ENCODE measurements at places on chromosomes 6 and 20. TPM values are rescaled to one million over a fixed set of nuclear protein-coding genes. Genes with fewer than 3 reads are reported as not detected.
A peak's percentile ranks its signal among the peaks of the same experiment; 100 is the strongest.

DNA sequence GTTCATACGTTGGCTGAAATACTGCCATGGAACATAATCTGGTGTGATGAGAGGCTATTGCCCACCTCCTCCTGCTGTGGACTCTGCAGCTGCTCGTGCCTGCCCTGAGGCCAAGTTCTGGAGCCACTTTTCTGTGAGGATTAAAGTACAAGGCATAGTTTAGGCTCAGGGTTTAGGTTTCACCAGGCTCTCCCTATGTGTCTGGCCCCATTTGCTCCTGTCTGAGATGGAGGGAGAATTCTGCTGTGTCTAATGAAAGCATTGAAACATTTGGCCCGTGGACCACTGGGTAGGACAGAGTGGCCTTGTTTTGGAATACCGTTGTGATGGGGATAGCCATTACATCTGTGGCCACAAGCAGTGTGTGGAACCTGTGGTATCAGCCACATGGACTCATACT lies 5.9 kb downstream of the WRNIP1 start:
- no peak for DNase-seq
- no peaks in the 10 kb centered on the region for H3K27me3 ChIP-seq
- H3K4me1 ChIP-seq = peaks cover 4% of the 10 kb centered on the region

- no peak overlapping the region for H3K4me3 ChIP-seq
- H3K36me3 ChIP-seq = no peaks in the 10 kb centered on the region
- H3K4me1 ChIP-seq = no peaks in the 10 kb centered on the region
- no peak overlapping the region for H3K27ac ChIP-seq
- DNase-seq = no peak
Measured at GRCh38 chr20:38631155-38632022, 29.8 kb downstream of the ARHGAP40 start.

DNA sequence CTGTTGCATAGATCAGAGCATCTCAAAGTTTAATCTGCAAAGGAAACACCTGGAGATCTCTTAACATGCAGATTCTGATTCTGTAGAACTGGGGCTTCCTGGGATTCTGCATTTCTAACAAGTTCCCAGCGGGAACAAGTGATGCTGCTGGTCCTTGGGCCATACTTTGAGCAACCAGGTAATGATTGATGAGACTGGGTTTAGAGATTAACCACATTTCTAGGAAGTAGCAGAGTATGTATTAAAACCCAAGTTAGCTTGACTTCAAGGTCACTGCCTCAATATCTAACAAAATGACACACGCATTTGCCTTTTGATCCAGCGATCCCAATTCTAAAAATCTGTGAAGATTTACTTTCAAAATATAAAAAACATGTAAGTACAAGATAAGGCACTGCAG lies 83.0 kb upstream of the DTNBP1 start:
- H3K4me3 ChIP-seq = no peak overlapping the region
- H3K27me3 ChIP-seq = no peaks in the 10 kb centered on the region
- no peak for DNase-seq
- H3K27ac ChIP-seq = no peak overlapping the region

DNA sequence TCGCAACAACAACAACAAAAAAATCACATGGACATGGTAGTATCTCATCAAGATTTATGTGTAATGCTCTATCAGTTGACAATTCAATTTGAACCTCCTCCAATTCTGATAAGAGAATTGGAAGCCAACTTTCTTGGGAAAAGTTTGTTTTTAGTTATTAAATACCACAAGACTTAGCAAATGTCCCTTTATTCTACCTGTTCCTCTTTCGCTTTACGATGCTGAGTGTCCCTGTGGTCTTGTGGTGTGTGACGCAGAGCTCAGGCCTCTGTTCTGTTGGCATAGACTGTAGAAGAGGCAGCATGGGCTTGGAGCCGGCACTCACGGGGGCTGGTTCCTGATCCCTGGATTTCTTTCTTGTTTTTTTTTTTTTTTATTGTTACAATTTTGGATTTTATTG lies 76.7 kb downstream of the PSMB1 start:
- H3K27me3 ChIP-seq = no peaks in the 10 kb centered on the region
- H3K27ac ChIP-seq = no peak overlapping the region
- DNase-seq = no peak
- H3K4me1 ChIP-seq = no peaks in the 10 kb centered on the region

DNA sequence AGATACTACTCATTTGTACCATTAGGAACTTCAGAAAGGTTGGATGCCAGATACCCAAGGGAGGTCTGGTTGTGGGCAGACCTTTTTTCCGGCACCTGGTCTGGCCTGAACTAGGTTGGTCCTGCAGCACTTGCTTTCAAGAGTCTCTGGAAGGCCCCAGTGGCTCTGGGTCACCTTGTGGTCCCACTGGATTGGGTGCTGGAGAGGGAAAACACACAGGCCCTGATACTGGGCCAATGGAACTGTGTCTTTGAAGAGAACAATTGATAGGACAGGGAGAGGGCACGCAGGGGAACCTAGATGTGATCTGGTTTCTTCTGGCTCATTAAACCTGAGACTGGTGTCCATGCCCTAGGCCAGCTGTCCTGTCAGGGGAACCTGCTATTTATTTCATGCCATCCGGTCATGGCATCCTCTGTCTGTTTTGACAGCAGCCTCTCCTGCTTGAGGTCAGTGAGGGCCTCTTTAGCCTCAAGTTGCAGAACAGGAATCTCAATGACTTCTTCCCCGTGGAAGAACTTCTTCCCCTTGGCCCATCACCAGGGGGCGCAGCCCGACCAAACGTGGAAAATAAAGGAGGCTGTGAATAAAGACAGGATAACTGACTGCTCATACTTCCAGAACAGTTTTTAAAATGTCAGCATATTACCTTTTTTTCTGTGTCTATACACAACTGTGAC lies 25.0 kb downstream of the TAF8 start:
- peaks cover 86% of the 10 kb centered on the region for H3K36me3 ChIP-seq
- H3K4me3 ChIP-seq = no peak overlapping the region
- H3K27ac ChIP-seq = no peak overlapping the region
- H3K27me3 ChIP-seq = no peaks in the 10 kb centered on the region
- H3K4me1 ChIP-seq = no peaks in the 10 kb centered on the region

GRCh38 chr6:93376026-93376540 lies 43.3 kb downstream of the EPHA7 start:
- H3K36me3 ChIP-seq = no peaks in the 10 kb centered on the region
- no peak overlapping the region for H3K27ac ChIP-seq
- no peaks in the 10 kb centered on the region for H3K27me3 ChIP-seq

DNA sequence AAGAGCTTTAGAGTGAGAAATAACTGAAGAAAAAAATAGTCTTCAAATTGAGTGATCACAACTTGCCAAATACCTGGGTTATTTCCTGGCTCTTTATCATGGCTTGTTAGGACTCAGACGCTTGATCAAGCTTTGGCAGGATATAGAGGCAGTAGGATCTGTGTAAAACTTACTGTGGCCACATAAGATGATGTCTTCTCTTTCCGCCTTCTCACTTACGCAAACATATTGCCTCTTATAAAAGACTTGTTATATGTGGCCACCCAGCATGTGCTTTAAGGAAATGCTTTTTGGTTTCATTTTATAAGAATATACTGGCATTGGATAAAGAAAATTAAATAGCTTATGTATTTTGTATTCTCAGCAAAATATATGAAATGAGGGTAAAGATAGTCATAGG lies 101.8 kb upstream of the AKIRIN2 start:
- no peaks in the 10 kb centered on the region for H3K4me1 ChIP-seq
- no peaks in the 10 kb centered on the region for H3K27me3 ChIP-seq
- no peak for DNase-seq
- no peak overlapping the region for H3K4me3 ChIP-seq
- no peaks in the 10 kb centered on the region for H3K36me3 ChIP-seq
- no peak overlapping the region for H3K27ac ChIP-seq

DNA sequence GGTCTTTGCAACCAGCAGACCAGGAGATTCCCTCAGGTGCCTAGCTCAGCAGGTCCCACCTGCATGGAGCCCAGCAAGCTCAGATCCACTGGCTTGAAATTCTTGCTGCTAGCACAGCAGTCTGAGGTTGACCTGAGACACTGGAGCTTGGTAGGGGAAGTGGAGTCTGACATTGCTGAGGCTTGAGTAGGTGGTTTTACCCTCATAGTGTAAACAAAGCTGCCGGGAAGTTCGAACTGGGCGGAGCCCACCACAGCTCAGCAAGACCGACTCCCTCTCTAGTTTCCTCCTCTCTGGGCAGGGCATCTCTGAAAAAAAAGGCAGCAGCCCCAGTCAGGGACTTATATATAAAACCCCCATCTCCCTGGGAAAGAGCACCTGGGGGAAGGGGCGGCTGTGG lies 34.3 kb downstream of the PRSS35 start:
- no peak overlapping the region for H3K27ac ChIP-seq
- H3K36me3 ChIP-seq = no peaks in the 10 kb centered on the region
- DNase-seq = no peak
- no peak overlapping the region for H3K4me3 ChIP-seq
- no peaks in the 10 kb centered on the region for H3K4me1 ChIP-seq
- no peaks in the 10 kb centered on the region for H3K27me3 ChIP-seq

- H3K36me3 ChIP-seq = peaks cover 21% of the 10 kb centered on the region
- DNase-seq = peak; percentile 27
- H3K27me3 ChIP-seq = no peaks in the 10 kb centered on the region
Measured at GRCh38 chr6:110999634-111000270, 17.9 kb downstream of the RPF2 start.

- H3K4me3 ChIP-seq = no peak overlapping the region
- H3K27ac ChIP-seq = no peak overlapping the region
- no peaks in the 10 kb centered on the region for H3K4me1 ChIP-seq
- no peak for DNase-seq
- no peaks in the 10 kb centered on the region for H3K36me3 ChIP-seq
Measured at GRCh38 chr6:50824552-50824951, 5.9 kb downstream of the TFAP2B start.

- peaks cover 17% of the 10 kb centered on the region for H3K4me1 ChIP-seq
- no peaks in the 10 kb centered on the region for H3K27me3 ChIP-seq
- peak overlapping the region; percentile 75 for H3K27ac ChIP-seq
- peak overlapping the region; percentile 98 for H3K4me3 ChIP-seq
Measured at GRCh38 chr20:3471397-3472021, 691 bp downstream of the ATRN start.

DNA sequence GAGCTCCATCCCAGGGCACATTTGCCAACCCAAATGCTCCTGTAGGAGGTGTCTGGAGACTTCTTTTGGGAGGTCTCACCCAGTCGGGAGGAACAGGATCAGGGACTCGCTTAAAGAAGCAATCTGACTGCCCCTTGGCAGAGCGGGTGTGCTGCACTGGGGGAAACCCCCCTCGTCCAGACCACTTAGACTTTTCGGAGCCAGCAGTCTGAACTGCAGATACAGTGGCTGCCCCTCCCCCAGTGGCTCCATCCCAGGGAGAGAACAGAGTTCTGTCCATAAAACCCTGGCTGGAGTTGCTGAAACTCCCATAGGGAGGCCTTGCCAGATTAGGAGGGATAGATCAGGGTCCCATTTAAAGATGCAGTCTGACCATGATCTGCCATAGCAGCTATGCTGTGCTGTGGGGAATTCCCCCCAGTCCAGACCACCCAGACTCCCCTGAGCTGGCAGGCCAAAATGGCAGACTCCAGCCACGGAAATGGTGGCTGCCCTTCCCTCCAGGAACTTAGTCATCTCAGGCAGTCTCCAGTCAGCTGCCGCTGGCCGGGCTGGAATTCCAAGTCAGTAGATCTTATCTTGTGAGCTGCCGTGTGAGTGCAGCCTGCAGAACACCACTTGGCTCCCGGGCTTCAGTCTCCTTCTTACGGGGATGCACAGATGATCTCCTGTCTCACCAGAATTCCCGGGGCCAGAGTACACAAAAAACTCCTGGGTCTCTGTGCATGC lies 278.1 kb upstream of the SASH1 start:
- no peak for DNase-seq
- H3K27me3 ChIP-seq = no peaks in the 10 kb centered on the region
- no peak overlapping the region for H3K4me3 ChIP-seq
- H3K36me3 ChIP-seq = no peaks in the 10 kb centered on the region
- no peak overlapping the region for H3K27ac ChIP-seq
- H3K4me1 ChIP-seq = no peaks in the 10 kb centered on the region

- H3K27me3 ChIP-seq = no peaks in the 10 kb centered on the region
- no peaks in the 10 kb centered on the region for H3K36me3 ChIP-seq
- H3K27ac ChIP-seq = no peak overlapping the region
- DNase-seq = no peak
- peaks cover 15% of the 10 kb centered on the region for H3K4me1 ChIP-seq
- H3K4me3 ChIP-seq = no peak overlapping the region
Measured at GRCh38 chr6:15296735-15297134, 50.9 kb downstream of the JARID2 start.

DNA sequence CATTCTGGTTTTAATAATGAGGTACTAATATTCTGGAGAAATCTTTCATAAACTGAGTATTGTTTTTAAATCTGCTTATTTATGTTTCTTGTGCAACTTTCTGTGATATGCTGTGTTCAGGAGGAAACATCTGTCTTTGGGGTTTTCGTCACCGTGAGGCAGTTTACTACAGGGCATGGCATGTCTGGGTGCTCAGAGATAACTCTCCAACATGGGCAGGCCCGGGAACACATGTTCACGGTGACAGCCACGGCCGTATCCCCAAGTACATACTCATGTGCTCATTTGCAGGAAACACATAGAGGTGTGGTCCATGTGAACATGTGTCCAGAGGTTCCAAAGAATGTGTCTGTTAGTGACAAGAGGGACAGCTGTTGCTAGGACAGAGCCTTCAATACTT lies 62.1 kb upstream of the CNKSR3 start:
- no peaks in the 10 kb centered on the region for H3K36me3 ChIP-seq
- H3K27ac ChIP-seq = no peak overlapping the region
- DNase-seq = peak; percentile 37
- peaks cover 4% of the 10 kb centered on the region for H3K4me1 ChIP-seq

- H3K4me1 ChIP-seq = peaks cover 2% of the 10 kb centered on the region
- H3K27me3 ChIP-seq = no peaks in the 10 kb centered on the region
- H3K36me3 ChIP-seq = no peaks in the 10 kb centered on the region
- peak overlapping the region; percentile 83 for H3K4me3 ChIP-seq
Measured at GRCh38 chr6:20402342-20403069, 827 bp downstream of the E2F3 start.

DNA sequence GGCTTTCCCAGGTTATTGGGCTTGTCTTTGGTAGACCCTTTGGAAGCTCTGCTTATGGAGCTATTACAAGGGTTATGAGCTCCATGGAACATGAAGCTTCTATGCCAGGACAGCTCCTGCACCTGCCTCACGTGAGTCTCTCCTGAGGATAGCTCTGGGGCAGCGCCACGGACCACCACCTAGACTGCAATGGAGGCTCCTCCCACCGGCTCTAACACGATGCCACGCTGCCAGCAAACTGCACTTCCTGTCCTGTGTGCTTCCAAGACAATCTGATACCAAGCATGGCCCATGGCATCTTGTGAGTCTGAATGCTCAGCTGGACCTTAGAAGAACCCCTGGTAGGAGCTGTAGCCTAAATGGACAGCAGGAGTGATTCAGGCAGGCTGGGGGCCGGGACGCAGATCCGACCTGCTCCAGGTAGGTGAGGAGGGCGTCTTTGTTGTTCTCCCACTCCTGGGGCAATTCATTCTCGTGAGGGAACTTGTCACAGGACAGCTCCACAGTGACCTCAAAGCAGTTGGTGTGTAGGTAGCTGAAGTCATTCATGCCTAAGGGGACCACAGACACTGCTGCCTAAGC lies 5.5 kb downstream of the CPXM1 start:
- DNase-seq = no peak
- H3K27me3 ChIP-seq = peaks cover 4% of the 10 kb centered on the region
- no peak overlapping the region for H3K4me3 ChIP-seq
- H3K36me3 ChIP-seq = no peaks in the 10 kb centered on the region
- no peaks in the 10 kb centered on the region for H3K4me1 ChIP-seq

CCM2L gene
- 7.5 TPM for polyA plus RNA-seq

SOBP gene
- not detected for polyA plus RNA-seq

JPH2 gene
- polyA plus RNA-seq = 15.0 TPM

Measured in small intestine (tissue), 16 donors.